ENCODE measurements at places on chromosomes 4 and X.

- DNase-seq: no peak
Observed at GRCh38 chr4:165605811-165606210, 227.0 kb downstream of the CPE start.

DNA sequence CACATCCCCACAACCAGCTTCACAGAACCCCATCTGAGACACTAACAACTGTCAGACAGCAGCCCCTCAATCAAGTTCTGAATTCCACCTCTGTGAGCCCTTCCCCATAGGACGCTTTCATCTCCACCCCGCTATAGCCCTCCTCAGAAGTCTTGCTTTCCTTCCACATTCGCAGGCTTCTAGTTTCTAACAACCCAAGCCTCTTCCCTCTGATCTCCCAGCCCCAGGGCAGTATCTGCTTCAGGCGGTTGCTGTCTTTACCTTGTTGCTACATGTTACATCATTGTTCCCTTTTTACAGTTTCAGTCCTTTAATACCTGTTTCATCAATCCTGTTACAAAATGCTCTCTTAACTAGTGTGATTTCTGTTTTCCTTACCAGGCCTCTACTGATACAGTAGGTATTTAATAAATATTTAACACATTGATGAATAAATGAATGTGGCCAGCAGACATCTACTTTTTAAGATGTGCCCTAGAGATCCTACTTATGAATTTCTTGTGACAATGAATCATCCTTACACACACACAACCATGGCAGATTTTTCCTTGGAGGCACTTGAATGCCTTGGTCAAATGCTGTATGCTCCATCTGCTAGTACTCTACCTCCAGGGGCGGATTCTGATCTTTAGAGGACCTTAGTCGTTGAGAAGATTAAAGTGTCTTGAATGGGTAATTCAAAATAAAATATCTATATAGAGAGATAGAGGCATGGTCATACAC is 164.7 kb upstream of the SLIT2 start:
- DNase-seq: no peak

DNA sequence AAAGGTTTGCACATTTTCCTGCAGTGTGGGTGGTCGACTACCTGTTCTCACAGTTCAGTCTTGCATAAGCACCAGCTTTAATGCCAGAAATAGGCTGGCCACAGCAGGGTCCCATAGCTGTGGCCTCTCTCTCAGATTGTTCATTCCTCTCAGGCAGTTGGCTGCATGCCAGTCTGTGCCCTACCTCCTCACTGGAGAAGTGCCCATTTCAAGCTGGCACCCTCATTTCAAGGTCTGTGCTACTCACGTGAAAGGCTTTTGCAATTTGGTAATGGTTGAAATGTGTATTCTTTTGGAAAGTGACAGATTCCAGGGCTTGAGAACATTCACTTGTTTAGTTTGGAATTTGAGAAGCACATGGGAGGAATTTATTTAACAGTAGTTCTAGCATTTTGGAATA is 28.9 kb upstream of the MTMR1 start:
- no peak for DNase-seq

- no peak for DNase-seq
Observed at GRCh38 chr4:111924696-111925095, 220.6 kb upstream of the FAM241A start.

- no peak for DNase-seq
Observed at GRCh38 chr4:35966566-35966965, 277.7 kb downstream of the ARAP2 start.

- no peak for DNase-seq
Observed at GRCh38 chr4:92522356-92522755, 218.6 kb downstream of the GRID2 start.

- no peak for DNase-seq
Observed at GRCh38 chr4:110196871-110197528, 1.4 kb downstream of the ELOVL6 start.

GRCh38 chrX:123291623-123292022 is 107.5 kb downstream of the GRIA3 start:
- no peak for DNase-seq

- DNase-seq: no peak
Observed at GRCh38 chr4:113604955-113605354, 156.6 kb downstream of the CAMK2D start.

DNA sequence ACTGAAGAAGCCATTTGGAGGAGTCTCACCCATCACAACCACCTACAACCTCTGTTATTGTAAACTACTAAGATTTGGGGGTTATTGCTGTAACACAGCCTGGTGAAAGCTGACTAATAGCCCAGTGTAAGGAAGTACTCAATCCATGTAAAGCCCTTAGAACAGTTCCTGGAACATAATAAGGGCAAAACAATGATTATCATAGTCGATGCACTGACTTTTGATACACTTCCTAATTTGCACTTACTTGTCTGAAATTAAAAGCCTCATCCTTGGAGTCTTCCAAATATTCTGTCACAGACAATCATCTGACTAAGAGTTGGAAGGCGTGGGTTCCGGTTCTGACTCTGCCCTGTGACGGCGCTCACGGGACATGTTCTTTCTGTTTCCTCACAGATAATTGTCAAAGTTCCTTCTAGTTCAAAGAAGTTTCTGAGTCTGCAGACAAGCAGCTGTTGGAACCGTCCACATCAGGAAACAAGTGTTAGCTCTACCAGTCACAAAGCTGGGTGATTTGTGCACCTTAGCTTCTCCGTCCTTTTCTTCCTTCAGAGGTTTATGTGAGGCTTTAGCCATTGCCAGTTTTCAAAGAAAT is 33.4 kb upstream of the RASGEF1B start:
- no peak for DNase-seq

DNA sequence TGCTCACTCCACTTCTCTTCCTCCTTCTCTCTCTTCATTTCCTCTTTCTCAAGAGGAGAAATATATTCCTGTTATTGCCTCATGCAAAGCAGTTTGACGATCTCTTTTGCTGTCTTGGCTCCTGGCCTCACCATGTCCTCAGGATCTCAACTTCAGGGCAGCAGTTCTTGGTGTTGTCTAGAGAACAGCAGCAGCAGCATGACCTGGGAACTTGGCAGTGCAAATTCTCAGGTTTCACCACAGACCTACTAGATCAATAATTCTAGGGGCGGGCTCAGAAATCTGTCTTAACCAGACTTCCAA is 193.4 kb upstream of the EDNRA start:
- no peak for DNase-seq

DNA sequence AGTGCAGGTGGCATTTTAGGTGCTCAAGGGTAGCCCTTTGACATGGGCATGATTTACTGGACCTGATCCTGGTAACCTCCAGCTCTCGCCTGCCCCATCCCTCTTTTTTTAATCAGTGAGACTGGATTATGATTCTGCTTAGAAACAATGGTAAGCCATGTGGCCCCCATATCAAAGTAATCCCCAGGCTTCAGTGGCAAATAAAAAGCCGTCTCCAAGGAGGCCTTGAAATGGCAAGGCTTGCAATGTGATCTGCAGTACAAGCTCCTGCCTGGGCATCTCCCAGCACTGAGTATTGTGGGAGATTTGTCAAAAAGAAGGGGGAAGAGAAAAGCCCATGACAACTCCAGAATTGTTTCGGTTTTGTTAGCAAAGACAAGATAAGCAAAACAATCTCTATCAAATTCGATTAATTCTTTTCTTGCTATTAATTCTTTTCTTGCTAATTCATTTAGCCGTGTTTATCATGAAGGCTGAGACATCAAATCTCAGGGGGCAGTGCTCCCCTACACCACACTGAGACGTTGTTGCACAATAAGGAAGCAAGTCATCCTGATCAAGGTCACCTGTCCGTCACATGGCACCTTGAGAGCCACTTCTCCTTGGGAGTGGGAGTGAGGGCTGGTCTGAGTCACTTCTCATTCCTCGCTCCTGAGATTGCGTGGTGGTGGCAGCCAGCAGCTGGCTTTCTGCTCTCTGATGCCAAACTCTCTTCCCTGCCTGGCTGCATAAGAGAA is 312.7 kb upstream of the GATB start:
- no peak for DNase-seq

GRCh38 chr4:108060686-108061321 is 71.1 kb downstream of the HADH start:
- DNase-seq: no peak

- DNase-seq: no peak
Observed at GRCh38 chr4:19944251-19944650, 307.5 kb upstream of the SLIT2 start.

GRCh38 chr4:116023049-116023448 is 909.6 kb upstream of the NDST4 start:
- DNase-seq: no peak

DNA sequence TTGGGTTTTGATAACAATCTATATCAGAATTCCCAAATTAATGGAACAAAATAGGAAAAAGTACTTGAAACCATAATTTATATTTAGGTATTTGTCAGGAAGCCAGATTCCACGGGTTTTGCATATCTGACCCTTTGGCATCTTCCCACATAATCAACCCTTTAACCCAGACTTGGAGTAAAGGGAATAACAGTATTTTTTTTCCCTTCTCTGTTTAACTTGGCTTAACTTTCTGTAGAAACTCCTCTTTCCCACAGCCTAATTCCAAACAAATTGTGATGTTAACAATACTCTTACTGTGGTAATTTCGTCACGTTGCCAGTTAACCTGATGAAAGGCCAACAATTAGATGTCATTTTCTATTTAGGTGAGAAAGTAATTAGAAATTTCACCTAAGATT is 49.4 kb upstream of the GUCY1A1 start:
- no peak for DNase-seq

- no peak for DNase-seq
Observed at GRCh38 chr4:128858879-128859671, 49.6 kb downstream of the JADE1 start.

- no peak for DNase-seq
Observed at GRCh38 chr4:138816875-138817274, 198.7 kb upstream of the NOCT start.

GRCh38 chrX:93977641-93978040 is 303.6 kb downstream of the FAM133A start:
- no peak for DNase-seq

DNA sequence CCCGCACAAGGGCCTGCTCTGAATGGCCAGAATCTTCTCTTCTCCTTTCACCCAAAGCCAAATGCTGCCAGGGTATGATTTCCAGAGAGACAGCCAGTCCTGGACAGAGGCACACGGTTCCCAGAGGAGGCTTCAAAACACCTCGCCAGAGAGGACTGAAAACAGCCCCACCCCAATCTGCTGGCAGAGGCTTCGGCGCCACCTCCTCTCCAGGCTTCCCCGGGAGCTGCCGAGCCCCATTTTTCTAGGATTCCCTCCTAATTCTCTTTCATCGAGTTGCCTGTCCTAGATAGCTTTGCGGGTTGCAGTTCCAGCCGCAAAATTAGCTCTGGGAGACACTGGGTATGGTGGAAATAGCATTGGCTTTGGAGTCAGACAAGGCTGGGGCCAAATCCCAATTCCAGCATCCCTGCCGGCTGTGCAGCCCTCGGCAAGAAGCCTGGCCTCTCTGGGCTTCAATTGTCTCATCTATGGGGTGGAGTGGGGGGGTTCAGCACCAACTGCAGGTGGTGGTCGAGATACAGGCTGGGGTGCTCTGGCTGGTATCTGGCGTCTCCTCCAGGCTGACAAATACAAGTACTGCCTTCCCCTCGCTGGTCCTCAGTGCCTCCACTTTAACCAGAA is 22.6 kb downstream of the PPP2R2C start:
- no peak for DNase-seq

- DNase-seq: no peak
Observed at GRCh38 chrX:23932046-23932445, 24.2 kb downstream of the CXorf58 start.

DNA sequence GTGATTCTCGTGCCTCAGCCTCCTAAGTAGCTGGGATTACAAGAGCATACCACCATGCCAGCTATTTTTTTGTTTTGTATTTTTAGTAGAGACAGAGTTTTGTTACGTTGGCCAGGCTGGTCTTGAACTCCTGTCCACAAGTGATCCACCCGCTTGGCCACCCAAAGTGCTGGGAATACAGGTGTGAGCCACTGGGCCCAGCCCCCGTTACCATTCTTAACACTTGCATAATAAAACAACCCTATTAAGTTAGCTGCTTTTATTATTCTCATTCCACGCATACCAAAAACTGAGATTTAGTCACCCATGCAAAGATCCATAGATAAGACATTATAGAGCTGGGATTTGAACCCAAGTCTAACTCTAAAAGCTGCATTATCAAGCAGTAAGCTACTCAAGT is 6.0 kb upstream of the TEX13A start:
- no peak for DNase-seq

DNA sequence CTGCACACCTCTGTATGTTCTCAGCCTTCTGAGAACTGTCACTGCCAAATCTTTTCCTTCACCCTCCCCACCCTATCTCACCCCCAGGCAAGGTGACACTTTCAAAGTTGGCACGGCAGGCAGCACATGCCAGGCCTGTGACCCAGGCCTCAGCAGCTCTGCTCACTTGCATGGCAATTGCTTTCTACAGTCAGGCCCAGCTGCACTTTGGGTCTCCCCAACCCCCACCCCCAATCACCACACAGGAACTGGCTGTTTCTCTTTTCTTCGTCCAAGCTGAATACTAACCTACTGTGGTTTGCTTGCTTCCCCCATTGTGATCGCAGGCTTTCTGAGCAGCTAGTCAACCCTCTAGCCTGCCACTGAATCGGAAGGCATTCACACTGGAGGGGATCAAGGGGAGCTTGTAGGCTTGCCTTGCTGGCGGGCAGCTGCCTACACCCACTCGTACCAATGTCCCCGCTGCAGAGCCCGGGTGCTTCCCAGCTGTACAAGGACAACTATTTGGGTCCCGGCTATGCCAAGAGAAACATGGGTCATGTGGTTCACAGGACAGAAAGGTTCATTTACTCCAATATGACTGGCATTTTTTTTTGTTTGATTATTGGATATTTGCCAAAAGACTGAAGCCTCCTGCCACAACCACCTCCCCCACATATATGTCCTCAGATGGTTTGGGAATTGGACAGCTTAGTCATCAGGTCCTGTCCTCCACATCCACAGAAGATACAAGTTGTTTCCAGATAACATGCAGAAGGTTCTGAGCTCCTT is 28.1 kb downstream of the SLC25A43 start:
- DNase-seq: no peak

DNA sequence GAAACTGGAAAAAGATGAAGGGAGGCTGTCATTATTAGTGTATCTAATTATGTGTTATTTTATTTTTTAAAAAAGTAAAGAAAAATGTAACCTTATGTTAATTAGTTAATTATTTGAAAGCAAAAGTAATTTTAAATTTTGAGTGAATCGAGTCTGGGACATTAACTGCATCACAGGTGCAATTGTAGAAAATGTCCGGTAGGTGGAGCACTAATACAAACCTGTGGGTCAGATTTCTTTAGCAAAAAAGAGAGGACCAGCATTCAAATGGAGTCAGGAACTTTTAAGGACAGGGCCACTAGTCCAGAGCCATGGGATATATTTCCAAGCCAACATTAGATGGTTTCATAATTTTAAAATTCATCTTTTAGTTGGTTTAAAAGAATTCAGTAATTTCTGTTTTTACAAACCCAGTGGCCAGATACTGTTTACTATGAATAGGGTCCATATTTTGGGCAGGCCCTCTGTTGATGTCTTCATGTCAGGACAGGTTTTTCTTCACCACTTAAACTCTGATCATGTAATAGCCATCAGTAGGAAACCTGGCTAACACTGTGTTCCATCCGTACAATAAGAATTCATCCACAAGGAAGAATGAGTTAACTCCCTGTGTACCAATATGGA is 27.2 kb downstream of the BST1 start:
- peak; percentile 29 for DNase-seq

GRCh38 chr4:147078875-147079658 is 133.4 kb upstream of the TTC29 start:
- DNase-seq: no peak

GRCh38 chr4:125732632-125733031 is 417.9 kb downstream of the FAT4 start:
- DNase-seq: no peak

Measured in neuronal stem cell (in vitro differentiated cells).